ENCODE measurements at places on chromosomes 1 and 21. TPM values are rescaled to one million over a fixed set of nuclear protein-coding genes. Genes with fewer than 3 reads are reported as not detected.

DNA sequence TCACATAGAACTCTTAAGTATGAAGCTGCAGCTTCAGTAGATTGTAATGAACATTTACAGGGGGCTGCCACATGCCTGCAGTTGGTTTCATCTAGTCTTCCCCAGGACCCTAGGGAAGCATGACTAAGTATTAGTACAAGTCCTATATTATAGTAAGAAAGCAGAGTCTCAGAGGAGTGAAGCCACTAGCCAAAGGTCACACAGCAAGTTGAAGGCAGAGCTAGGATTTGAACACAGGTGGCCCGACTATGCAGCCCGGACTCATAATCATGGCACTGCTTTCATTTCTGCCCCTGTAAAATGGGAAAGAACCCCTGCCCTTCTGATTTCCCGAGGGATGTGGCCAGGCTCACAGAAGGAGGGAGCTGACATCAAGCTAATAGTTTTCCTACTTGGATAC is 8.4 kb upstream of the CRYBG2 start:
- no peak for DNase-seq

DNA sequence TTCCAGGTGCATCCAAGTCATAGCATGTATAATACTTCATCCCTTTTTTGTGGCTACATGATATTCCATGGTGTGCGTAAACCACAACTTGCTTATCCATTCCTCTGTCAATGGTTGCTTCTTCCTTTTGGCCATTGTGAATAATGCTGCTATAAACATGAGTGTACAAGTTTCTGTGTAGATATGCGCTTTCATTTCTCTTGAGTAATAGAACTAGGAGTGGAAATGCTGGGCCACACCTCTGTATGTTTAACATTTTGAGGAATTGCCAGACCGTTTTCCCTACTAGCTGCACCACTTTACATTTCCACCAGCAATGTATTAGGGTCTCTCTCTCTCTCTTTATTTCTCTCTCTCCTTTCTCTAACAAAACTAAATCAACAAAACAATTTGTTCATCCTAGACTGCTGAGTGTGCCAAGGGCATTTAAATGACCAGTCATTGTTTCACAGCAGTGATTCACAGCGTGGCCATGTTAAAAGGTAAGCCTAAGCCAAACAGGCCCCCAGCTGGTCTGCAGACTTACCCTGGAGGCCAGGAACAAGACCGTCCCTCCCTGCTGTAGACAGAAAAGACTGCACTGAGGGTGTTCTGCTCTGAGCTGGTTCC is 53.2 kb upstream of the LYST start:
- DNase-seq, result no peak

- DNase-seq, result no peak
These were observed 51.6 kb upstream of the KCND3 start for GRCh38 chr1:112040891-112041740.

- DNase-seq, result no peak
These were observed 7.5 kb downstream of the IVNS1ABP start for GRCh38 chr1:185309566-185309965.

DNA sequence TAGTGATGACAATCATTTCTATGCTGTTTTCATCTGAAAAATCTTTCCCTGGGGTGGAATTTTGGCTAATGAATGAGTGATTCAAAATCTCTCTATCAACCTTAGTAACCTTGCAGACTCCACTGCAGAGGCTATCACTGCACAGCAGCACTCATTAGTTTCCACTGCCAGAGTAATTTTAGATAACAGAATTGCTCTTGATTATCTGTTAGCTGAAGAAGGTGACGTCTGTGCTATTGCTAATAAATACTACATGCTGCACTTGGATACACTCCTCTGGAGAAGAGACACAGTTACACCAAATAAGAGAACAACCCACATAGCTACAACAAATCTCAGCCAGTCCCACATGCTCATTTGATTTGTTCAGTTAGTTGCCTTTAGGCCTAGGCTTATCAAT is 1348.4 kb downstream of the NCAM2 start:
- no peak for DNase-seq

DNA sequence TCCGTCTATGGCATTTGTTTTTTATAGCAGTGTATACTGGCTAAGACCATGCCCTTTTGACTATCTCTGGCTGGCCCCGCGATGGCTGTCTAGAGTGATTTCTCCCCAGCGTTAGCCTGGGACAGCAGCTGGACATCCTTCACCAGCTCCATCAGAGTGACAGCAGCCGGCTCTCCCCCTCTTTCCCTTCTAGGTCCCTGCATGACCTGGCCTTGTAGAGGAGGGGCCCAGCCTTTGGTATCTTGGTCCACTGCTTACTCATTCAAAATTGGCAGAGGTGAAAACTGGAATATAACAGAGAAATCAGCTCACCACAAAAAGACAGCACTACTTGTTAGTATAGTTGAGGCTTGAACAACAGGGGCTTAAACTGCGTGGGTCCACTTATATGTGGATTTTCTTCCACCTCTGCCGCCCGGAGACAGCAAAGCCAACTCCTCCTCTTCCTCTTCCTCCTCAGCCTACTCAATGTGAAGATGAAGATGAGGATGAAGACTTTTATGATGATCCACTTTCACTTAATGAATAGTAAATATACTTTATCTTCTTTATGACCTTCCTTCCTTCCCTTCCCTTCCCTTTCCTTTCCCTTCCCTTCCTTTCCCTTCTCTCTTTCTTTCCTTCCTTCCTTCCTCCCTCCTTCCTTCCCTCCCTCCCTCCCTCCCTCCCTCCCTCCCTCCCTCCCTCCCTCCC is 29.4 kb upstream of the B3GALNT2 start:
- DNase-seq, result no peak

DNA sequence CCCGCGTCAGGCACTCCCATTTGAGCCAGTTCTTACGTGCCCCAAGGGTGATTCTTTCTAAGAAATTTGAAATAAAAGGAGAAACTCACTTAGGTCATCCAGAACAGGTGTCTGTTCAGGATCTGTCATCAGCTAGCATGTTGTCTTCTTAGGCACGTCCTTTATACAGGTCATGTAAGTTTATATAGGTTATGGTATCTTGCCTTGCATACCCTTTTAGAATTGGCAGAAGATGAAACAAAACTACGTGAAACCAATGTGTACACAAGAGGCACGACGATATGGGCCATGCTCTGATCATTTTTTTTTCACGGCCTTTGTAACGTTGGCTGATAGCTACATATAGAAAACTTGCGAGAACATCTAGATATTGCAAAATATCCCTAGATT is 579 bp upstream of the GTF2B start:
- no peak for DNase-seq

- DNase-seq, result no peak
These were observed 69.3 kb downstream of the SPAG17 start for GRCh38 chr1:118115567-118116295.

DNA sequence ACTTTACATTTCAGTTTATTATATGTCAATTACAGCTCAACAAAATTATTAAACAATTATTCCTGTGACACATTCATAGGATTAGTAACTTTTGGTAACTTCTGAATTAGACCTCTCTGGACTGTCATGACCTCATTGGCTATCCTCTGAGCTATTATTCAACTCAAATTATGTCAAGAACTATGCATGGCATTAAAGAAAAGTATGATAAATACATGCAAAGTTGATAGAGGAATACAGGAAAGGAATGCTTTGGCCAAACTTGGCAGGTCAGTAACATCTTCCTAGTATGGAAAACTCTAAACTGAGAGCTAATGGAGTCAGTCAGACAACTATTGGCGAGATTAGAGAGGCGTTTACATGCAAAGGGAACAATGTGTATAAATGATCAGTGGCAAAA is 158.4 kb downstream of the DUSP10 start:
- DNase-seq, result no peak

GRCh38 chr21:41928621-41929220 is 25.1 kb downstream of the C2CD2 start:
- no peak for DNase-seq

GRCh38 chr1:247402120-247402675 is 13.8 kb upstream of the NLRP3 start:
- no peak for DNase-seq

DNA sequence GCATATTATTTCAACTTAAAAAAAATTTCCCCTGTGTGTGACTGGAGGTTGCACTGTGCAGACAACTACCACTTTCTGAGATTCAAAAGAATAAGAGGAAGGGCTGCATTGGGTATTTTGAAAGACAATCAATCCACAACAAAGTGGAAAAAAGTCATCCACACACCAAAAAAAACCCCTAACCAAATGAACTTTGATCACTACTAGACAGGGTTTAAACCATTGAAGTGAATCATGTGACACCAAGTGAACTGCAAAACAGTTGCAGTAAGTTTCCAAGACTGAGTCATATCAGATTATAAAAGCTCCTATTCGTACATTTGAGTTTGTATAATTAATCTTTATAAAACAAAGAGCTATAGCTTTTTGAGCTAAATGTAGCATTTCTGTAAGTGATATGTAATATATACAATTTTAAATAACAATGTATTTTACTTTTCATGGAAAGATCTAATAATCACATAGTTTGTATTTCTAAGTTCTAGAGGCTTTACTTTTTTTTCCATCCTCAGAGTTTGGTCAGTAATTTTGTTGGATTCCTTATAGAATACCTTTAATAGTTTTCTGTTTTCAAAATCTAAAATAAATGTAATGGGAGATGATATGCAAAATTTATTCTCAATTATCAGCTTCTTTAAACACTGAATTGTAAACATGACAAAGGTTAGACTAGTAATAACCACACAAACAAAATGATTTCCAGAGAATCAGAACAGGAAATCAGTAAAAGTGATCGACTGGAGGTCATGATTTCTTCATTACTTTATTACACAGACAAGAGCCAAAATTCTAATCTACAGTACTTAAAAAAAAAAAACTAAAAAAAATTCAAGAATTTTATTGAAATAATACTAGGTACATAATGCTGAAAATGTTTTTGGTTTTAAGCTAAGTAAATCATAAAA is 50.5 kb upstream of the GFI1 start:
- DNase-seq, result no peak

GRCh38 chr1:220335668-220336067 is 63.4 kb upstream of the RAB3GAP2 start:
- no peak for DNase-seq

DNA sequence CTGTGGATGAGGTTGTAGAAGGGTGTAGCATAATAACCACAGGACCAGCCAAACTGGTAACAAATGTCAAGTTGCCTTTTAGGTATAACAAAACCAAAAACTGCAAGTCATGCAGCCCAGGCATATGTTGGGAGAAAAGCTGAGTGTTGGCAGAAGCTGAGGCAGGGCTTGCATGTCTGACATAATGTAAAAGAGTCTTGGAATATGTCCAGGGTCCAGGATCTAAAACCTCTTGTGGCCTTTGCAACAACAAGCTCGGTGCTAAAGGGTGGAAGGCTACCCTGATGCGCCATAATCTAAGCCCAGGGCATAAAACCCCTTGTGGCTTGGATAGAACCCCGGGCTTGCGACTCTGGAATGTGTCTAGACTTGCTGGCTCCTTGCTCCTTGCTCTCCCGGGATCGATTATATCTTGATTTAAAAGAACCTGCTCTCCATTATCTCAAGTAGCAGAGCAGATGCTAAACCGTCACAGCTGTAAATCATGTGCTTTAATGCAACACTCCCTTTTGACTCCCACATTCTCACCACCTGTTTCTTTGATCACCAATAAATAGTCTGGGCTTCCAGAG is 26.5 kb upstream of the SLC35A3 start:
- DNase-seq, result no peak

GRCh38 chr1:66154394-66154793 is 361.7 kb downstream of the PDE4B start:
- no peak for DNase-seq

GRCh38 chr1:204308023-204308628 is 51.6 kb downstream of the PLEKHA6 start:
- DNase-seq, result no peak

DNA sequence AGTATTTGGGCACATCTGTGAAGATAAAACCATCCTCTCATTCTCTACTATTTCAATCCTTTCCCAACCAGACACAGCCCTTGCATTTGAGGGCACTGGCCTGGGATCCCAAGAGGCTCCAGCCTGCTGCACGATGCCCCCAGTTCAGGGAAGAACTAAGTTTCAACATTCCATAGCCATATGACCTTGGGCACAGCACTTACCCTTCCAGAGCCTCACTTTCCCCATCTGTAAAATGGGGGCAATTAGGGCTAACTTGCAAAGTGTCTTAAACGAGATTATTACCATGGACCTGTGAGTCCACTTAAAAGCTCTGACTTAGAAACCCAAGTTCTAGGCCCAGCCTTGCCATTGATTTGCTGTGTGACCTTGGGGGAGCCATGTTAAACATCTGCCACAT is 22.9 kb downstream of the CDCP2 start:
- no peak for DNase-seq

DNA sequence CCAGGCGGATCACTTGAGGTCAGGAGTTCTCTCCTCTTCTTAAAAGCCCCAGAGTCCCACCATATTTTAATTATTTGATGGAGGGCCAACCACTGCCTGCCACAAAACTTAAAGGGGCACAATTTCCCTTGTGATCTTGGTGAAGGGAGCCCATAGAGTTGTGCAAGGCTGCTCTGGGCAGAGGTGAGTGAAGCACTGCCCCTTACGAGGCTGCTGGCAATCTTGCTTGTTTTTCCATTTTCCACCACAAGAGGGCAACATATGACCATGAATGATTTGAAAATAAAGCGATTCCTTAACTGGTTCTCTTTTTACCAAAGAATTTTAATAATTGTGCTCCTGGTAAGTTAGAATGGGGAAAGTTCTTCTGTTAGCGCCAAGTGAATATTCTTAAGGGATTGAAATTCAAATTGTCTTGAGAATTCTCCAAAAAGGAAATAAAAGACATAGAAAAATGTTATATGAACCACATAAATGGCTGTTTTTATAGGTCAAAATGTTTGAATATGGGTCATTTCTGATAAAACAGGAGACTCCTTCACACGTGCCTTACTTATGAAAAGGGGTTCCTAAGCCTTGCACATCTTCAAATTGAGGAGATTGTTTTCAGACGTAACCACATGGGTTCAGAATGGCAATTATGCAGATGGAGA is 22.7 kb downstream of the PGM1 start:
- no peak for DNase-seq

DNA sequence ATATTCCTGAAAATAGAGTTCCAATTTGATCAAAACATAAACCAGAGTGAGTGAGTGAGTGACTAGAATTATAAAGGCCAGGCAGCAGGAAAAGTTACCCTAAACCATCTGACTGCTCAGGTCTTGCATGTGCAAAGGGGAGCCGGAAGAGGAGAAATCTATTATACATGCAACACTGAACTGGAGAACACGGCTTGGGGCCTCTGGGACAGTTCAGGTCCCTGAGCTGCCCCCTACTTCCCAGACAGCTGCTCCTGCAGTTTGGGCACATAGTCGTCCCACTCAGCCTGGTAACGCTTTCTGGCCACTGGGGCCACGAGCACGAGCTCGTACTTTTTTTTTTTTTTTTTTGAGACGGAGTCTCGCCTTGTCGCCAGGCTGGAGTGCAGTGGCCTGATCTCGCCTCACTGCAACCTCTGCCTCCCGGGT is 40.1 kb downstream of the PTPRC start:
- no peak for DNase-seq

- no peak for DNase-seq
These were observed 9.2 kb upstream of the GJB3 start for GRCh38 chr1:34771573-34772371.

Gene DDAH1
- total RNA-seq, result 46.1 TPM

Gene CRNN
- total RNA-seq, result not detected

Gene KLHDC7A
- not detected for total RNA-seq

Gene HFM1
- total RNA-seq, result 2.1 TPM

Gene CSMD2
- 3.1 TPM for total RNA-seq

Gene EXO5
- total RNA-seq, result 6.1 TPM

Gene LCE3D
- total RNA-seq, result not detected

Gene ALDH9A1
- total RNA-seq, result 42.6 TPM

Measured in posterior vena cava (tissue), 2 donors.